ENCODE measurements at places on chromosomes 11 and 22. TPM values are rescaled to one million over a fixed set of nuclear protein-coding genes. Genes with fewer than 3 reads are reported as not detected.

The DENND6B gene
- 3.2 TPM for total RNA-seq

The CNTN5 gene
- not detected for total RNA-seq

The MYEOV gene
- not detected for total RNA-seq

The DKK3 gene
- total RNA-seq: not detected

The ENTHD1 gene
- 0.14 TPM for total RNA-seq

The INPP5J gene
- 0.30 TPM for total RNA-seq

The CCDC15 gene
- total RNA-seq: 9.5 TPM

The NUP160 gene
- 71.8 TPM for total RNA-seq

The C22orf42 gene
- not detected for total RNA-seq

The CEP126 gene
- 1.2 TPM for total RNA-seq

The SCGB1C1 gene
- not detected for total RNA-seq

The TRIM29 gene
- total RNA-seq: not detected

The OR4D5 gene
- total RNA-seq: not detected

The ZP1 gene
- total RNA-seq: 0.66 TPM

The PKP3 gene
- total RNA-seq: not detected

The CCDC88B gene
- 132 TPM for total RNA-seq

The DAGLA gene
- 0.09 TPM for total RNA-seq

The CABP4 gene
- 3.7 TPM for total RNA-seq

The RHOD gene
- not detected for total RNA-seq

The EFCAB6 gene
- 0.20 TPM for total RNA-seq

The ARFGAP2 gene
- total RNA-seq: 97.0 TPM

The FAM227A gene
- total RNA-seq: 0.11 TPM

The SHANK3 gene
- total RNA-seq: 0.05 TPM

The MRGPRF gene
- total RNA-seq: not detected

The CD44 gene
- total RNA-seq: 294 TPM
